ENCODE measurements at places on chromosomes 4 and X.

GRCh38 chrX:123878252-123878721 lies 18.4 kb downstream of the XIAP start:
- DNase-seq, result no peak

DNA sequence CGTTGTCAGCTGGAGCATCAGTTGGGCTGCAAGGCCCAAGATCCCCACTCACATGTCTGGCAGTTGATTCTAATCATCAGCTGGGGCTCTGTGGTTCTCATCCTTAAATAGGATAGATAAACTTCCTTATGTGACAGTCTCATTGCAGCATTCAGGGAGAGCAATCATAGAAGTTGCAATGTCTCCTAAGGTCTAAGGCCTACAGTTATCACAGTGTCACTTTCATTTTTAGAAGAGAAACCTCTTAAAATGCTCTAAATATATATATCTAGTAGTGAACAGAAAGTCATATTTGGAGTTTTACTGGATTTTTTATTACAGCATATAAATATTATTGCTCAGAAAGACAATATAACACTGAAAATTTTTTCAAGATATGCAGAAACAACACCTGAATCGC lies 226.0 kb upstream of the PPP1R2C start:
- DNase-seq, result no peak

- no peak for DNase-seq
These were observed 487.7 kb downstream of the GABRG1 start for GRCh38 chr4:45636175-45636574.

DNA sequence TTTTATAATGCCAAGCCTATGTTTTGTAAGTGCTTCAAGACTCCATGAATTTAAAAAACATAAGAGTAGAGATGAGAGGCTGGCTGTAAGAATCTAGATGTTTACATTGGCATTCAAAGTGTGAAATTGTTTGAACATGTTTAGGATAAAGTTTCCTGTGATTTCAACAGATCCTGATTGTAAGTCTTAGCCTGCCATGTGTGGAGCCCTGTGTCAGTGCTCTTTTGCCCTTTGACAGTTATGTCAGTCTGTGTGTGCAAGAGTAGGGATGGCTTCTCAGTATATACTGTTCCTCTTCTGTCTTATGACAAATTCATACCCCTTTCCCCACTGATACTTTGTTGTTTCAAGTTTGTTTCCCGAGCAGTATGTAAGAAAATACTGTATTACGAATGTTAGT lies 68.2 kb downstream of the USP9X start:
- DNase-seq, result no peak

- DNase-seq, result no peak
These were observed at the start of gene MGAT4D for GRCh38 chr4:140497747-140498636. MGAT4D (minus strand) TSS chr4:140498293; CDS start chr4:140498222, 71 bp downstream.

DNA sequence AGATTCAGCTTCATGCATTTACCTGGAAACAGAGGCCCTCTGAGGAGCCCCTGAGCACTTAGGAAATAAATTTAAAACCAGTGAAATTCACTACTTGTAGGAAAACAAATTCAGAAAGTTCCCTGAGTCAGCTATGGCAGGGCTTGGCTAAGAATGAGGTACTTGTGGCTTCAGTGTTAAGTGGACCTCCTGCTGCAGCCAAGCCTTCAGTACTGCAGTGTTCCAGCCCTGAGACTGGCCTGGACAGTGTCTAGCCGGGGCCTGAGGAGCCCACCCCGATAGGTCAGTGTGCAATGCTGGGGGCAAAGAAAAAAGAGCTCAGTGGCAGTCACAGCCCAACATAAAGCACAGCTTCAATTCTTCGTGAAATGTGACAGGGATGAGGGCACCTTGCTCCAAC lies 41.9 kb downstream of the F11 start:
- no peak for DNase-seq

GRCh38 chrX:120335289-120335688 lies 24.0 kb upstream of the TMEM255A start:
- no peak for DNase-seq

GRCh38 chr4:103095080-103095479 lies 4.6 kb downstream of the BDH2 start:
- no peak for DNase-seq

DNA sequence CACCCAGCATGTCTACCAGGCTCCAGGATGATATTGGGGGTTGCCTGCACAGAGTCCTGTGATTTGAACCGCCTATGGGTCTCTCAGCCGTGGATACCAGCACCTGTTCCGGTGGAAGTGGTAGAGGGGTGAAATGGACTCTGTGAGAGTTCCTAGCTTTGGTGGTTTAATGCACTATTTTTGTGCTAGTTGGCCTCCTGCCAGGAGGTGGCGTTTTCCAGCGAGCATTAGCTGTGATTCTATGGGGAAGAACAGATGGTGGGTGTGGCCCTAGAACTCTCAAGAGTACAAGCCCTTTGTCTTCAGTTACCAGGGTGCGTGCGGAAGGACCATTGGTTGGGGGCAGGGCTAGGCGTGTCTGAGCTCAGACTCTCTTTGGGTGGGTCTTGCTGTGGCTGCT lies 316.9 kb upstream of the AMOT start:
- no peak for DNase-seq

Measured in T-helper 17 cell (primary cell).